Left lung (tissue), 14 donors: ENCODE measurements at places on chromosomes 6 and 20. TPM values are rescaled to one million over a fixed set of nuclear protein-coding genes. Genes with fewer than 3 reads are reported as not detected.

DNA sequence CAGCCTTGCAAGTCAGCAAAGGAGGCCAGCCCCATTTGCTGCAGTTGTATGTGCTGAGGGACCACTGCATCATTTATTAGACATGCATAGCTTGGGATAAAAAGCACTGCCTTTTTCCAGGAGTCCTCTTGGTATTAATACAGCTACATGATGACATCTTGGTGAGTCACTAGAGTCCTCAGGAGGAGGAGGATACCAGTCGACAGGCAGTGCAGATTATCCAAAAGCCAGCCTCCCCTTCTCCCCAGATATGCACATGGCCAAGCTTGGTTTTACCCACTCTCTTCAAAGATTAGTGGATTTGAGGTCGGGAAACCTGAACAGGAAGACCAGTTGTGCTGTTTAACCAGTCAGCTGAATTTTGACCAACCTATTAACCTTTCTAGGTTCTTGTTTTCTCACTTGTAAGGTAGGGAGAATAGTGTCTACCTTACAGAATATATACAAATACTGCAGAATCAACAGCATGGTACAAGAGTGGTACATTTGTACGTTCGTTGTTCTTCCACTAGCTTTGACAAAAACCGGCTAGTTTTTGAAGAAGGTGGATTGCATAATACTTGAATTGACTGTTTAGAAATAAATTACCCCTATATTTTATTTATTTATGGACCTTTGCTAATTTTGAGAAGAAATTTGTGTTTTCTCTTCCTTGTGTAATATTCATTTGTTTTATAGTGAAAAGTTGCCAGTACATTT is 31.9 kb downstream of the VAPB start:
- no peak for DNase-seq

DNA sequence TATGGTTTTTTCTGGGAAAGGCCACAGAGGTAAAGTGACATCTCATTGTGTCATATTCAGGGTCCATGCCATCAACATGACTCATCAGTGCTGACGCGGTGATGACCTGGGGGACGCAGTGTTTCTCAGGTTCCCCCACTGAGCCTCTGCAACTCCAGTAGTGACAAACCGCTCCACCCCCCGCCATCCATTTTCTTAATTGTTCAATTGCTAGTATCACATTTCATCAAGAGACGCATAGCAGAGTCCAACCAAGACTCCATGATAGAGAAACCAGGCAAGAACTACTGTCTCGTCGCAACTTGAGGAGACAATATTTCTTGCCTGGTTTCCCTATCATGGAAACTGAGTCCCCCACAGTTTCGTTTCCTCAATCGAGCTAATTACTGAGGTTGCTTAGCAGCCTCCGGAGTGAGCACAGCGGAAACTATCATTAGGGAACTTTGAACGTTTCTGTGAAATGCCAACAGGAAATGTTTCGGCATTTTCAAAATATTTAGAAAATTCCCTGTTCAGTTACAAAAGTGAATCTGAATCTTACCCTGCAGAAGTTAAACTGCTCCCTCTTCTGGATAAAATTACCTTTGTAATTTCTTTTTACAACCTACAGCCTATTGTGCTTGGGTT is 12.2 kb upstream of the SERPINB1 start:
- no peak for DNase-seq

DNA sequence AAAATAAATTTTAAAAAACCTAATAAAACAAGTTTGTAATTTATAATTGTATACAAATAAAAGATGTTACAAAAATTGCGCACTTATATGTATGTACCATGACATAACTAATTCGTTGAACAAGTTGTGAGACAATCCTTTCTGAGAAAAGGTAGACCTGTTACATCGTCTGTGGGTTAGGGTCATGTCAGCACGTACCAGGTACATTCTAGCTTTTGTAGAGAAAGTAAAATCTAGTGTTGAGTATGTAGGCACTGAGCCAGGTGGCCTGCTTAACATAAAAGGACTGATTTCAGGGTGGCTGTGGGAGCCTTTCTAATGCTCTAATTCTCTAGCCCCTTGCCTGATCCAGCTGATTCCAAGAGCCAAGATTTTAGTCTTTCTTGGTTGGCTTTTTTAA is 10.4 kb downstream of the RPL7L1 start:
- DNase-seq = no peak

CCR6 gene
- 0.71 TPM for total RNA-seq

EPPIN gene
- not detected for total RNA-seq
